ENCODE measurements at places on chromosomes 5 and 9.

GRCh38 chr5:168193493-168194250 lies 97.8 kb upstream of the WWC1 start:
- DNase-seq = no peak

- DNase-seq = no peak
These were observed 17.3 kb upstream of the ARSB start for GRCh38 chr5:79002374-79002773.

DNA sequence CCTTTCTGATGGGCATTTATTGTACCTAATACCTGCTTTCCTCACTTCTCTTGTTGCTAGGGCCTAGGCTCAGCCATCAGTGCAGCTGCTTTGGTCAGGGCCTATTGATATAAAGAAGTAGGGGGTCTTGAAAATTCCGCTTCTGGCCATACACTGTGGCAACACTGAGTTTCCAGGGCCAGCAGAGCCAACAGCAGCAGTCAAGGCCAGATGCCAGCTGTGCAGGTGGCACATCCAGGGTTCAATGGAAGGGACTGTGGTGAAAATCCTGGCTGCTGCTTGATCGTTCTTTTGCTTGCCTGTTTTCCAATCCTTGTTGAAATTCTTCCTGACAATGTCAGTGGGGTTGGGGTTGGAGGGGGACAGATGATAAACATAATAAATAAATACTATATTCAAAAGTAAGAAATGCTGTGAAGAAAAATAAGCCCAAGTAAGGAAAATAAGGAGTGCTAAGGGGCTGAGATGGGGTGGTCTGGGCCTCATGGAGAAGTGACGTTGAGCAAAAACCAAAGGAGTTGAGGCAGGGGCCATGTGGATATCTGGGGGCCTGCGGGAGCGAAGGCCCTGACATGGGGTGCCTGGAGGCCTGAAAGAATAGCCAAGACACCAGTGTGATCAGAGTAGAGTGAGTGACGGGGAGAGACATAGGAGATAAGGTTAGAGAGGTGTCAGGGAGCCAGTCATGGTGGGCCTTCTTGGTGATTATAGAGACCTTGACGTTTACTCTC lies 91.0 kb upstream of the ALDH1B1 start:
- no peak for DNase-seq

DNA sequence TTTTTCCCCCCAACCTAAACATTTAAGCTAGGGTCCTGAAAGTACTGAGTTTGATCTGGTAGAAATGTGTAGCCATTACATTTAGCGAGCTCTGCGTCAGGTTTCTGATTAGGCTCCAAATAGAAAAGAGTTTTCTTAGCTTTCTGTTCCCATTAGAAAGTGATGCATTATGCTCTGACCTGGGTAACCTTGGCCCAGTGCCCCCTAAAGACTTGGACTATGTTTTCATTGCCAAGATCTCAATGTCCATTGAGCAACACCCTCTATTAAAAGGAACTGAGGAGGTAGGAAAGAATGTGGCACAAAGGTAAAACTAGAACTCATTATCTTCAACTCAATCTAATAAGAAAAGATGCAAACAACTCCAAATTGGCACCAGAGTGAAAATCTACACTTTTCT lies 358.9 kb upstream of the PCSK5 start:
- no peak for DNase-seq

DNA sequence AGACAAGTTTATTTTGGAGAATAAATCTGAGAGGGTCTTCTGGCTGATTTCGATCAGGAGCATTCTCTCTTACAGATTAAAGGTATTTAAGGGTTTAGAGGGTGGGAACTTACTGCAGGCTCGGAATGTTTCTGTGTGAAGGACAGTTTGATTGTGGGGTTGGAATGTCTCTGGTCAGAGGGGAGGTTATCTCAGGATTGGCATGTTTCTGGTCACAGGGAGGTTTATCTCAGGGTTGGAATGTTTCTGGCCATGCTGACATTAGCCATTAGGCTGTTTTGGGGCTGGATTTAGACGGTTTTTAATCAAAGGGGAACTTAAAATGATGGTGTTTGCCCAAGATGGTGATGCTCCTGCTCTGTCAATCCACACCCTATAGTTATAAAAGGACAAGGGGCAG lies 95.2 kb downstream of the SLCO4C1 start:
- DNase-seq = no peak

DNA sequence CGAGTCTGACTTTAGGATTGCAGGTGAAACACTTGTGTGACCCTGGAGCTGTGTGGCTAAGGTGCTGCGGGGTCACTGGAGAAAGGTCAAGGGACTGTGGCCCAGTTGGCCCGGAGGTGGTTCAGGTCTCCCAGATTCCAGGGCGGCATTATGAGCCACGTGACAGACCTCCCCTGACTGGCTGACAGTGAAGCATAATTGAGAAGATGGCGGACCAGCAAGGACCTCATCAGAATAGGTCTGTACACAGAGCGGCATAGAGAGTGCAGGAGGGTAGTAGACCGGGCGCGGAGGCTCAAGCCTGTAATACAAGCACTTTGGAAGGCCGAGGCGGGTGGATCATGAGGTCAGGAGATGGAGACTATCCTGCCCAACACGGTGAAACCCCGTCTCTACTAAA lies 815 bp upstream of the ODF2 start:
- DNase-seq = no peak

- no peak for DNase-seq
These were observed 1.0 kb downstream of the CEMIP2 start for GRCh38 chr9:71767163-71767775.

DNA sequence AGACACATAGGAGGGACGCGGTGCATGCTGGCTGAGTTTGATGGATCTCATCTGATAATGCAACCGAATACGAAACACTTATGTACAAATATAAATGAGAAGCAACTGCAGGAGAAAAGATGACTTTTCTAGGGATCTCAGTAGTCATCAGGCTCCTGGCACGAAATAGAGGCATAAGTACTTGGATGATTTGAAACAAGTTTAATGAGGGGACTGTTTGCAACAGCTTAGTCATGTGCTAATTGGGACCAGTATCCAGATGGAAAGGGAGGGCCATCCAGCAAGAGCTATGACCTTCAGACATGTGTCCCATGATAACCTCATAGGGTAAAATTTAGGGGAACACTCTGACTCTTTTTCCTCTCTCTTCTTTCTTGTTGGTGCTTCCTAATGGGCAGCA lies 123.0 kb downstream of the EGFLAM start:
- no peak for DNase-seq

DNA sequence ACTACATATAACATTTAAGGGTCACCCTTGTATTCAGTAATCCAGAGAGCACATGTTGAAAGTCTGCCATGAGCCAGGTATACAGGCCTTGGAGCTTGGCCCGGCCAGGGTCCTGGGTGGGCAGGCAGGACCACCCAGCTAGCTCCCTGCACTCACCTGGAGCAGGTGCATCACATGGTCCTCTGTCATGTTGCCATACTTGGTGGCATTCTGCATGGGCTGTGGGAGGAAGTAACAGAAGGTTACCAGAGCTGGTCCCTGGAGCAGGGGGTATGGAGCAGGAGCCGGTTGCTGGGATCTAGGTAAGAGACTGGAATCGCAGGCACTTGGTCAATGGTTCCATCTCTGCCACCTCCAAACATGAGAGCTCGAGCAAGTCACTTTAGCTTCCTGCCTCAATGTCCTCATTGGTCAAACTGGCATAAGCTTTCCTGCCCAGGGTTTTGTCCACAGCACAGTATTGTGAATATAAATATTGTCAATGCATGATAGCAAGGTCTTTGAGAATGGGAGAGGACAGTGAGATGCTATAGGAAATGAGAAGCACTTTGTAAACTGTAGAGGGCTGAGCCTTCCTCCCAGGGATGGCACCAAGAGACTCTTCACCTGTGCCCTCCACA lies 6.5 kb downstream of the CD74 start:
- no peak for DNase-seq

DNA sequence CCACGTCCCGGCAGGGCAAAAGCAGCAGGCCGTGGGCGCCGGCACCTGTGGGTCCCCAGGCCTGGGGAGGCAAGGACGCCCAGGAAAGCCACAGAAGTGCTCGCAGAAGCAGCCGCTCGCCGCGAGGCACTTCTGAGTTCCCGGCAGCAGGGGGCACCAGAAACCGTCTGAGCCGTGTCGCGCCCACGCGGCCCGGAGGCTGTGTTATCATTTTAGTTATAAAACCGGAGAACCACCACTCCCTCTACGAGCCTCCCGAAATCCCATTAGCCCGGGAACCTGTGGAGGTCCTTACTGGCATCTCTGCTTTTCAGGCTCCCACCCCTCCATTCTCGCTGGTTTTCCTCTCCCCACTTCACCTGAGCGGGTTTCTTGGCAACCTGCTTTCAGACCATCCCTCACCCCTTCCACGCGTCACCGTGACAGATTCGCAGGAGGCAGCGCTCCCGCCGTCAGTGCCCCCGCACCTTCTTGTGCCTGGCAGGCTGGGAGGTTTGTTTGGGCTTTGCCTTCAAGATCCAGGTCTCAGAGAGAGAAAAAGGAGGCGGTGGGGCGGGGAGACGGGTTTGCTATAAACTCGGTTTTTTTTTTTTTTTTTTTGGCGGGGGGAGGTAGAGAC lies 2.3 kb downstream of the GDNF start:
- no peak for DNase-seq

- no peak for DNase-seq
These were observed 71.6 kb downstream of the LRRC70 start for GRCh38 chr5:62650197-62650596.

GRCh38 chr9:120343416-120343815 lies 236.6 kb downstream of the CDK5RAP2 start:
- DNase-seq = no peak

- DNase-seq = no peak
These were observed 36.9 kb upstream of the CXCL14 start for GRCh38 chr5:135615581-135616260.

All from GM12864 (cell line).